ENCODE measurements at places on chromosomes 5 and 9. TPM values are rescaled to one million over a fixed set of nuclear protein-coding genes. Genes with fewer than 3 reads are reported as not detected.

- DNase-seq = no peak
These were observed 20.9 kb upstream of the ARHGAP26 start for GRCh38 chr5:142749321-142749720.

DNA sequence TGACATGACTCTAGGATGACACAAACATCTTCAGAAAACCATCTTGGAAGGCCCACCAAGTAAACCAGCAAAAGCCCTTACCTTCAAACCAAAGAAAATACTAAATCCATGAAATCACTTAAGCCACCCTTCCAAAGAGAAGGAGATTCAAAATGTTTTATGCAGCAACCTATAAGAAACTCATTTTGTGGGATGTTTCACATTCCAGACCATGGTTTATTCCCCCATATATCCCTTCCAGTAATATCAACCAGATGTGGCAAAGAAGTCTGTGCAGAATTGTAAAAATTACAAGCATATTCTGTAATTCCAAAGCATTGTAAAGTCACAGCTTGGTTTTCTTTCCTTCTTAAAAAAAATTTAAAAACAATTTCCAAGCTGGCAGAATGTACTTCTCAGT lies 117.4 kb downstream of the SLIT3 start:
- no peak for DNase-seq

GRCh38 chr5:71734141-71734540 lies 15.1 kb downstream of the CARTPT start:
- DNase-seq = no peak

DNA sequence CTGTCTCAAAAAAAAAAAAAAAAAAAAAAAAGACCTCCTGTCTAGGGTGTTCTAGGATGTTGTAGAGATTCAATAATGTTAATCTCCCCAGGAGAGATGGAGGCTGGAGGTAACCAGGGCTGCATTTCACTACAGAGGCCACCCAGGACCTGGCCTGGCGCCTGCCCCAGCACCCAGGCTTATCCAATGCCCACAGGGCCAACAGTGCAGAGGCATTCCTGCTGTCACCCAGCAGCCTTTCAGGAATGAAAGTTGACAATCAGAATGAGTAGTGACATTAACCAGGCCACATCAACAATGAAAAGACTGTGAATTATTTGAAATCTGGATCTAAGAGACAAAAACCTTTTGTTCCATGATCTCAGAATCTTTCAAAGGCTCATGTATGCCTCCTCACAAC lies 36.2 kb upstream of the GABRP start:
- DNase-seq = peak; percentile 73

DNA sequence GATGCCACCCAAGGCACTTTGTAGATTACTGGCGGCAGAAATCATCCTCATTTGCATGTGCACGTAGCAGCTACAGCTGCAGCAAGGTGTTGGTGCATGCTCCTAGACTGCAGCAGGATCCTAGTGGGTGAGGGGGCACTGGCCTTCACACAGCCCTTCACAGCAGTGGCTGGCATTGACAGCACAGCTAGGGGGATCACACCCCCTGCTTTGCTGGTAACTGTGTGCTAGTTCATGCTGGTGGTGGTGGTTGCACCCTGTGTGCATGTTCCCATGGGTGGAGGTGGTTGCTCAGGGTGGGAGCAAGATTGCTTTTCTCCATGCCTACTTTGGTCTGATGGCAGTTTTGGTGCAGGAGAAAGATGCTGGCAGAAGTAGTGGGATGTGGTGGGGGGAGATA lies 1695.1 kb upstream of the CDH6 start:
- DNase-seq = no peak

DNA sequence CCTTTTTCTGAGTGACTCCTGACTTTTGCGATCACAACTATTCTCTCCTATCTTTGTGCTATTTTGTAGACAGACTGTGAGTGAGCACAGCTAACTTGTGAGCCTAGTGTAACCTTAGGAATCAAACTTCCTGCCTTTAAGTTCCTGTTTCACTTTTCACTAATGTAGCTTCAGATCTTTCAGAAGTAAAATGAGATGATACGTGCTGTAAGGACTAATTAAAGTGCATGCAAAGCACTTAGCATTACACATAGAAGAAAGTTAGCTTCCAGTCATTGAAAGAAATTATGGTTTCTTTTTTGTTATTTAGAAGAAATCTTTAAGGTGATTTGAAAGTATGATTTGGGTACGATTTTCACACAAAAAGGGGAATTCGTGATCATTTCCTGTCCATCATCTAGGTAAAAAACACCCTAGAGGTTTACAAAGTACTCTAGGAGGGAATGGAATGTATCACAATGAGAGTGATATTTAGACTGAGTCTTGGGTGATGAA lies 122.7 kb downstream of the ST8SIA4 start:
- no peak for DNase-seq

DNA sequence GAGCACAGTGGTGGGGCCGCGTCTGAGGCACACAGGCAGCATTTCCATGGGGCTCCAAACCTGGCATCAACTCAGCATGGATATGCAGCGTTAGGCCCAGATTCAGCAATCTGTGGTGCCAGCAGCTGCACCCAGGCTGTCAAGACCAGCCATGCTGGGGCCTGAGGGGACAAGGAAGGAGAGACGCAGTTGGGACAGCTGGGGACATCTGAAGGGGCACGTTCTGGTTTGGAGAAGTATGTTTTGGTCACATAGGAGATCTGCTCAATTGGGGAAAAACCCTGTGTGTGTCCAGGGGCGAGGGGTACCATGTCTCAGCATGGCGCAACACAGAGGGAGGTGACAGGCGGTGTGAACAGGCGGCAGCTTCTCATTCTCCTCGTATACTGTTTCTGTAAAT lies 66.6 kb upstream of the ECM2 start:
- DNase-seq = no peak

DNA sequence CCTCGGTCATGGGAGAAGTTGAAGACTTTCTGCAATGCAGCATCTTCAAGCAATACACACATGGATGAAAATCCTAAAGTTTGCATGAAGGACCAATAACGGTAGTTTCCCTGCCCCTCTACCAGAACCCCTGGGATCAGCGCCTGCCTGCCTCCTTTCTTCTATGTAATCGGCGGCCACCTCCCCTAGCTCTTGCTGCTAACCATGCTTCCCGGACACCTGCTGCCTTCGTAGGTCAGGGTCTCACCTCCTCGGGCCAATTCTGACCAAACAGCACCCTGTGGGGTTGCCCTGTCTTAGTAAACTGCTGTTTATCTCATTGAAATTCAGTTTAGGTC lies 388 bp upstream of the MED10 start:
- DNase-seq = no peak

DNA sequence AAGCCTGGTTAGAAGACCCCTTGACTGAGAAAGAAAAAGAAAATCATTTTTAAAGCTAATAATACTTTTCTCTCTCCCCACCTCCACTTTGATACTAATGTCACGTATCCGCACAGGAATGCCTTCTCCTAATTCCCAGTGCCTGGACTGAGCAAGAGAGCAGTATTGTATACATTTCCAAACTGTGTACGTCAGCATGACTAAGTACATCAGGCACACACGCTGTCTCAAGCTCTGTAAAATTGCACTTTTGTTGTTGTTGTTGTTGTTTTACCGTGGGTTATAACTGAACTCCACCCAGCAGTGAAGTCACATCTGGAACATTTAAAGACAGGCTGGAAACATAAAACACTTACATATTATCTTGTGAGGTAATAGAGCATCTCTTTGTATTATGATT lies 407.6 kb downstream of the DNAH5 start:
- no peak for DNase-seq

DNA sequence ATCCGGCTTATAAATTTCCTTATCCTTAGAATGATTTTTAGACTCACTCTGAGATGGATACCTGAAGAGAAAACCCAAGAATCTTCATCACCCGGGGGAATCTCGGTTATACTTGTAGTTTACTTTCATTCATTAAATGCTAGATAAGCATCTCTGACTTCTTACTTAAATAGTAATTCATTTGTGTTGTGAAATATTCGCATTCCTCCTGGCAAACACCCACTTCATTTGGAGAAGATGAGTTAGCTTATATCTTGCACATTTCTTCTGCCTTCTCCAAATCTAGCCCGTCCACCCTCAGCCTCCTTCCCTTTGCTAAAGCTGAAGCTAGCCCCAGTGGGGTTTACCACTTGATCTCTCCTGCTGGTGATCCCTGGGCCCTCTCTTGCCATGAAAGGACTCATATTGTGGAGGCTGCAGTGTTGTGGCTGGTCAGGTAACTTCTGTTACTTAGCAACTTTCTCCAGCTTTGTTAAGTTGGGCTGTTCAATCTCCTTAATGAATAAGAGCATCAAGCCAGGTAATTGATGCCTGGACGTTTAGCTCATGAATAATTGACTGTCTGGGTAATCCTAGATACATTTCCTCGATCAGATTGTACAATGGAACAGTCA lies 11.3 kb upstream of the POU4F3 start:
- DNase-seq = no peak

DNA sequence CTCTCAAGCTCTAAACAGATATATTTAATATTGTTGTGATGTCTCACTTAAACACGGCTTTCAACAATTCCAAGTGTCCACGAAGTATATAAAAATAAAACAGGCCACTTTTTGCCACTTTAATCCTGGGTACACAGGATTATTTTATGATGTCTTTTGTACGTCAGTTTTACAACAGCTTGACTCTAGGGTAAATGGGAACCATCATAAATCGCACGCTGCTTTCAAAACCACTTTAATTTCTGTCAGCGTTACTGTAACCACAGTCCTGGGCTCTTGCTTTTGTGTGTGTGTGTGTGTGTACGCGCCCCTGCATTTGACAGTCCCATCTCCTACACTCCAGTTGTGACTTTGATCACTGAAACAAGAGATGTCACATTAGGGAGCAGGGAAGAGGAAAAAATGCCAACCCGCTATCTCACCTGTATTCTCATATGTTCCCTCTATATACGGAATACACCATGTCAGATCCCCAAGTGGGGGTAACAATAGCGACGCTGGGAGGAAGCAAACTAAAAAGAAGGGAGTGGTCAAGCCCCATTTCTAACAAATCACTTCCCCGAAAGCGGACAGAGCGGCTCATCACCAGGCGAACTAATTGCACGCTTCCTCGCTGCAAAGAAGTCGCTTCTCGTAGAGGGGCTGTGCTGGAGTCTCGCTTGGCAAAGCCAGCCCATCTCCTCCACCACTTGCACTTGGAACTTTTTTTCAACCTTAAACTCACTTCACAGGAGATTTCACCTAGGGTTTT lies 1.2 kb downstream of the BNC2 start:
- DNase-seq = no peak

DNA sequence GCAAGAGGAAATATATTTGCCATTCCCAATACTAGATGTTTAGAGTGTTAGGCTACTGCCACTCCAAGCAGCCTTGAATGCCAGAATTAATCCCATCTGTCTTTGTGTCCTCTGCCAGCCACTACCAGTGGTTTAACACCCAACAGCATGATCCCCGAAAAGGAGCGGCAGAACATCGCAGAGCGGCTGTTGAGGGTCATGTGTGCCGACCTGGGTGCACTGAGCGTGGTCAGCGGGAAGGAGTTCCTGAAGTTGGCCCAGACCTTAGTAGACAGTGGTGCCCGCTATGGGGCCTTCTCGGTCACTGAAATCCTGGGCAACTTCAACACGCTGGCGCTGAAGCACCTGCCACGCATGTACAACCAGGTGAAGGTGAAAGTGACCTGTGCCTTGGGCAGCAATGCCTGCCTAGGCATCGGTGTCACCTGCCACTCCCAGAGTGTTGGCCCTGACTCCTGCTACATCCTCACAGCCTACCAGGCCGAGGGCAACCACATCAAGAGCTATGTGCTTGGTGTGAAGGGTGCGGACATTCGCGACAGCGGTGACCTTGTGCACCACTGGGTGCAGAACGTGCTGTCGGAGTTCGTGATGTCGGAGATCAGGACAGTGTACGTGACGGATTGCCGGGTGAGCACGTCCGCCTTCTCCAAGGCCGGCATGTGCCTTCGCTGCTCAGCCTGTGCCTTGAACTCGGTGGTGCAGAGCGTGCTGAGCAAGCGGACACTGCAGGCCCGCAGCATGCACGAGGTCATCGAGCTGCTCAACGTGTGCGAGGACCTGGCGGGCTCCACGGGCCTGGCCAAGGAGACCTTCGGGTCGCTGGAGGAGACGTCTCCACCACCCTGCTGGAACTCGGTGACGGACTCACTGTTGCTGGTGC lies 29.3 kb downstream of the AMBP start:
- DNase-seq = no peak

GRCh38 chr5:176365351-176366231 lies at the start of gene ARL10:
Gene ARL10, plus strand, starts transcription at chr5:176365487. Its CDS starts 77 bp downstream, at chr5:176365564.
- DNase-seq = peak; percentile 64

NRG2 gene
- 3.1 TPM for total RNA-seq

SHC3 gene
- 0.96 TPM for total RNA-seq

PRRT1B gene
- not detected for total RNA-seq

All from left ventricle myocardium inferior (tissue), 1 donor.